ENCODE measurements at places on chromosomes 5 and 9. TPM values are rescaled to one million over a fixed set of nuclear protein-coding genes. Genes with fewer than 3 reads are reported as not detected.

- DNase-seq, result no peak
- H3K4me1 ChIP-seq, result peaks cover 7% of the 10 kb centered on the region
- H3K36me3 ChIP-seq, result no peaks in the 10 kb centered on the region
- no peak overlapping the region for H3K4me3 ChIP-seq
- H3K27ac ChIP-seq, result no peak overlapping the region
These were observed 24.3 kb downstream of the GCNT4 start for GRCh38 chr5:75028090-75028489.

GRCh38 chr9:13171261-13171660, 108.2 kb downstream of the MPDZ start:
- H3K27ac ChIP-seq, result no peak overlapping the region
- no peak for DNase-seq
- no peak overlapping the region for H3K4me3 ChIP-seq
- H3K4me1 ChIP-seq, result no peaks in the 10 kb centered on the region
- H3K36me3 ChIP-seq, result peaks cover 43% of the 10 kb centered on the region

GARIN3 gene
- not detected for total RNA-seq

HTR4 gene
- not detected for total RNA-seq
